ENCODE measurements at places on chromosomes 2 and 18.

GRCh38 chr2:205738117-205738968 lies 56.0 kb downstream of the NRP2 start:
- no peak for DNase-seq

DNA sequence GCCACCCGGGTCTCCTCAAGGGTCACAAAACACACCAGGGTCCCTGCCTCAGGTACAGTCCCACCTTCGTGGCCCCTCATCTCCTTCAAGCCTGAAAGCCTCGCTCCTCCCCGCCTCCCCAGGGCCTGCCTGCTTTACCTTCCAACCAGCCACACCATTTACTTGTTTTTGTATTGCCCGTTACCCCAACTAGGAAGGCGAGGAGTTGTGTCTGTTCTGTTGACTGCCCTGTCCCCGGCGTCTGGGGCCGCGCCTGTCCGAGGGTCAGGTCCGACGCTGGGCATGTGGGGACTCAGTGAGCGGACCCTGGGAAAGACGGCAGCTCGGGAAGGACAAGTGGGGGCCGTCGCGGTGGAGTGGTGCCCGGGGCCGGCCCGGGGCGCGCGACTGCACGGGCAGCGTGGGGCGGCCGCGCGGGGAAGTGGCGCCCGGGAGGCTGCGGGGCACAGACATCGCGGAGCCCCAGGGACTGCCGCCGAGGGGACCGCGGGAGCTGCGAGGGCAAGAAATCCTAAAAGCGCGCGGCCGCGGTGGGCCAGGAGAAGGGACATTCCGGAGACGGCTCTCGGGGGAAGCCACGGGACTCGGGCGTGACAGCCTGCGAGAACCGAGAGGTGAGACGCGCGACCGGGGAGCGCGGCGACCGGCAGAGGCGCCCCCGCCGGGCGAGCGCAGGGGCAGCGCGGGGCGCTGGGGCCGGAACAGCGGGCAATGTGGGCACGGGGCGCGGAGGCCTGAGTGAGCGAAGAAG lies 797 bp upstream of the GRHL1 start:
- peak; percentile 59 for DNase-seq

GRCh38 chr2:212619954-212620353 lies 81.4 kb upstream of the ERBB4 start:
- DNase-seq, result no peak

DNA sequence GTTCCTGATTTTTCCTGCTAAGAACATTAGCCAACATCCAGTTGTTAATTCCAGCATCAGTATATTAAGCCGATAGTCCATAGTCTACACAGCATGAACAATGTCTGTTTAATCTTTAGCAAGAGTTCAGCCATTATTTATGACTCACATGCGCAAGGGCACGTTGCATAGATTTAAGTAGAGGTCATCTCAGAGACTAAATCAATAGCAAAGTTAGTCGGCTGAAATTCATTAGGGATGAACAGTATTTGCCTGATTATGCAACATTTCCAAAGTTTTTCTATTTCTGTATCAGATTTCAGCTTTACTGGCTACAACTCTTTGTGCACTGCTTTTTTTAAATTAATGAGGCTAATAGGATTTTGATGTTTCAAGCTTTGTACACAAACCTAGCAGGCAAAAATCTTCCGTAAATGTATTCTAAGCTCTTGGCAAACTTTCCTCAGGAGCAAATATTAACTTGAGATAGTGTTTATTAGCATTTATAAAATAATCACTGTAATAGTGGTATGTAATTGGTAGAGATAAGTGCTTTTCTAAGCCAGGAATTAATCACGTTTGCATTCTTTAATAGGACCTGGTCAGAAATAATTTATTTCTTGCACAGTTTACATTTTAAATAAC lies 578.7 kb upstream of the ID2 start:
- DNase-seq, result no peak

DNA sequence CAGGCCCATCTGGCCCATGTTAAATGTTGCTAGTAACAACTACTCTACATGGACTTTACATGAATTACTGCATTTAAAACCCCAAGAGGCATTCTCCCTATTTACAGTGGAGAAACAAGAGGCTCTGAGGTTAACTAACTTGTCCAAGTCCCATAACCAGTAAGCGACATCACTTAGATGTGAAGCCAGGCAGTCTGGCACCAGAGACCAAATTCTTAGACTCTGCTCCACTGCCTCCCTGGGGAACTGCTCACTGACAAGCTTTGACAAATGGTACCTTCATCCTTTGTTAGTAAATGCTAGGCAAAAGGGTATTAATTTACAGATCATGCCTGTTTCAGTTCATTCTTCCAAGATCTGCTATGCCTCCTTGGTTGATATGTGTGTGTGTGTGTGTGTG lies 124.8 kb downstream of the AFF3 start:
- DNase-seq, result no peak

DNA sequence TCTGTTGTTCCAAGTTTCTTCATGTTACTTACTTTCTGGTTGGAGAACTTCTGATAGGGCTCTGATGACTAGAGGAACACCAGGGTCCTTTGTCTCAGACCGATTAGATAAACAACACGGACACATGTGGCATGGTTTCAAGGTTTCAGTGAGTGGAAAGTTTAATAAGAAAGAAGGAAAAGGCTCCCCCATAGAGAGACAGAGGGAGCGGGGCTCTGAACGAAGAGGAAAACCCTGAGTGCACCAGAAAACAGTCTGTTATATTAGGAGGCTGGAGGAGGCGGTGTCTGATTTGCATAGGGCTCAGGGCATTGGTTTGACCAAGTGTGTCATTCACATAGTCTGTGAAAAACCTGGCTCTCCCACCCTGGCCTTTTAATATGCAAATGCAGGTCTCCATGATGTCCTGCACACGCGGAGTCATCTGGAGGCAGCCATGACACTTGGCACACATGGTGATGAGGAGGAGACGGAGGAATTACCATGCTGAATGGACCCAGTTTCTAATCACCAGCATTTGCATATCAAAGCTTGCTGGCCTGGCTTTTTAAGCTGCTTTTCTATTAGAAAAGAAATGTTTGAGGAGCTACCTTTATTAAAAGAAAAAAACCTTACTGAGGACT lies 94.2 kb downstream of the PTPN4 start:
- DNase-seq, result no peak

DNA sequence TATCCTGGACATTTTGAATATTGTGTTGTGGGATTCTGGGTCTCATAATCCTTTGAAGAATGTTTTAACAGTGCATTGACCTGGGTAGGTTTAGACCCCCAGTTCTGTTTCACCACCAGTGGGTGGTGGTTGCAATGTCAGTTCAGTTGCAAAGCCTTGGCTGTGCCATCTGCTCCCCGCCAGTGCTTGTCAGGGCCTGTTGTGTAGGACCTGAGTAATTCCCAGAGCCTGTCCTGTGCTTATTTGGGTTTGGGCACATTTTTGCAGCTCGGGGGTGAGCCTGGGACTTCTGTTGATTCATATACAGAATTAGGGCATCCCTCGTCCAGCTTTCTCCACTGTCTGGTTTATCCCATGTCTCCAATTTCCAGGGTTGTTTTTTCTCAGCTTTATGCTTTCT lies 24.8 kb downstream of the ATP9B start:
- DNase-seq, result no peak

GRCh38 chr2:127108090-127108523 lies 1.2 kb upstream of the BIN1 start:
- DNase-seq, result no peak

All from D721Med (cell line).